Ovary (tissue), 10 donors: ENCODE measurements at places on chromosomes 3 and 15. TPM values are rescaled to one million over a fixed set of nuclear protein-coding genes. Genes with fewer than 3 reads are reported as not detected.

The KPNA4 gene
- 11.4 TPM for polyA plus RNA-seq

DNA sequence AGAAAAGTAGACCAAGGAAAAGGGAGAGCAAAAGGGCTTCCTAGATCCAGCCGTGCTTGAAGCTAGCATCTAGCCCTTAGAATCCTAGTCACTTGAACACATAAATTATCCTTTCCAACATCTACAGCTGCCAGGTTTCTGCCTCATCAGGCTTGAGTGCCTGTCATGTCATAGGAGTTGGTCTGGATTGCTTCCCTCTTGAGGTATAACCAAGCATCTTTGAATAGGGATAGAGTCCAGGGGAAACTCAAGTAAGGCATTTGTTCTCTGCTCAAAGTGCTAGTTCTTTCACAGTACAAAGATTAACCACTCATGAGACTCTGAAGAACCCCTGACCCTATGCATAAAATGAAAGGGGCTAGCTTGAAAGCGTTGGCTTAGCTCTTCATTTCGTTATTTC lies 72.3 kb downstream of the SLCO3A1 start:
- DNase-seq, result no peak

- no peak for DNase-seq
These were observed 8.9 kb downstream of the OXNAD1 start for GRCh38 chr3:16273867-16274266.

GRCh38 chr3:60046210-60046609 lies 996.4 kb upstream of the CFAP20DC start:
- no peak for DNase-seq

DNA sequence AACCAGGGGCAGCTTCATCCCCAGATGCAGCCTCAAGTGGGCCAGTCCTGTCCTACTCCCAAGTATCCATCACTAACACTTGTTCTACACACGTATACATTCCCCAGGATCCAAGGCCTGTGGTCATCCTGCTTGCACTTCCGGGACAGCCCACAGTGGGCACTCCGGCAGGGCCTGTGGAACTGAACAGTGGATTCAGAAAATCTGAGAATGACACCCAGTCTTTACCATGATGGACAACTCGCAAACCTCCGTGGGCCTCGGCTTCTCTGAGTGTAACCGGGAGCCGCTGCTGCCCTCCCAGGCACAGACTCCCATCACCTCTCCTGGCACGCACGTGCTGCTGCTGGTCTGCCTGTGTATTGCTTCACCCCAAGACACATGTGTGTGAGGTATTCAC lies 59.6 kb downstream of the ATP10A start:
- DNase-seq, result no peak

DNA sequence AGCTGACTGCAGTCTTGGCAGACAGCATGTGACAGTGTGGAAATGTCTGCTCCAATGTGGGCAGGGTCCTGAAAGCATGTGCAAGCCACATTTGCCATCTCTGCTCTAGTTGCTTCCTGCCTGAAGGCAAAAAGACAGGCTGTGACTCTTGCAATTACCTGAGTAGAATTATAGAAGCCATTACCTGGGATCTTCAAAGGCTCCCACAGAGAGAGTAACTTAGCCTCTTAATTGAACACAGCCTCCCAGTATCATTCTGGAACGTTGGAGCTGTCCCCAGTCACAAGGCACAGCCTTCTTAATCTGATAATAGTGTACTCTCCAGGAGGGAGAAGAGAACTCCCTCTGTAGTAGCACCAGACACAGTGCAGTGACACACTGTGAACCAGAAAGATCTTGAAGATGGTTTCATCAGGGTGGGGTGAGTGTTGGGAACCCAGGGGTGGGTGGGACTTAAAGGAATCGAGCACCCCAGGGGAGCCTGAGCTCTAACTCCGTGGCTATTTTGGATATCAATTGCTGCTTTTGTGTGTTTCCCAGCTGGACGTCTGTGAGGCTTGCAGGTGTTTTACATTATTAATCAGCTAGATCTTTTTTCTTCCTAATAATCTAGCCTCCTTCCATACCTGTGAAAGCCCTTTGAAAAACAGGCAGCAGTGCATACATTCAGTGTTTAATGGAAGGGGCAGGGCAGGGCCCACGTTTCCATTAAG lies 40.6 kb upstream of the GLCE start:
- DNase-seq, result no peak

DNA sequence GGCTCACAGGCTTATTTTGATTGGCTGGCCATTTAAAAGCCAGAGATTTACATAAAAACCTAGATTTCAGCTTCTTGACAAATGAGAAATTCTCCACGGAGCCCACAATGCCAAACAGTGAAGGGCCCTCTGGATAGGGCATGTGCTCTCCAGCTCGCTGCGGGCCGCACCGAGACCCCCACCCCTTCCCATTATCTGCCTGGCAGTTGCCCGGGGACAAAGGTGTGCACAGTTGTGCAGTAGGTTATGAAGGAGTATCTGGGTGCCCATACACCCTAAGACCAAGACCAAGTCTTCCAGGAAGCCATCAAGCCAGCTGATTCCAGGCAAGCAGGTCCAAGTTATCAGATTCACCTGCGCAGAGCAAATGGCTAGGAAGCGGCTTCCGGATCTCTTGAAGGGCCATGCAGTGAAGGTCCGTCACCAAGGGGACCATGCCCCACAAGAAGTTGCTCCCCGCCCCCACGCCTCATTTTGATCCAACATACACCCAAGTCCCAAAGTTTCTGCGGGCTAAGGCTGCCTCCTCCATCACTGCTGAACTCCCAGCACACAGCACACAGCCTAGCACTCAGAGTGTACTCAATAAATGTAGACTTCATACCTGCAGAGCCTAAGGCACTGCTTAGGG lies 1.3 kb downstream of the MRPS25 start:
- DNase-seq, result no peak

The PPP1R14D gene
- polyA plus RNA-seq, result not detected

DNA sequence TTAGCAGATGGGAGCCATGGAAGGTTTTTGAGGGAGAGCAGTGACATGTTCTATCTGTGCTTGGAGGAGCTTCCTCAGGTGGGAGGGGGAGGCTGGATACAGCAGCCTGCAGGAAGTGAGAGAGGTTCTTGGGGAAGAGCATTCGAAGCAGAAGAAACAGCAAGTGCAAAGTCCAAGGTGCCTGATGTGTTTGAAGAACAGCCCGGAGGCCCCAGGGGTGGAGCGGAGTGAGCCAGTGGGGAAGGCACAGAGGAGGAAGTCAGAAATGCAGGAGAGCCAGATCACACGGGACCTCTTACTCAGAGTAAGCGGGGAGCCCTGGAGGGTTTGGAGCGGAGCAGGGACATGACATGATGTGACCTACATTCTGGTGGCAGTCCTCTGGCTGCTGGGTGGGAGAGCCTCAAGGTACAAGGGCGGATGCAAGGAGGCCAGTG lies 10.8 kb downstream of the ITGA11 start:
- no peak for DNase-seq

DNA sequence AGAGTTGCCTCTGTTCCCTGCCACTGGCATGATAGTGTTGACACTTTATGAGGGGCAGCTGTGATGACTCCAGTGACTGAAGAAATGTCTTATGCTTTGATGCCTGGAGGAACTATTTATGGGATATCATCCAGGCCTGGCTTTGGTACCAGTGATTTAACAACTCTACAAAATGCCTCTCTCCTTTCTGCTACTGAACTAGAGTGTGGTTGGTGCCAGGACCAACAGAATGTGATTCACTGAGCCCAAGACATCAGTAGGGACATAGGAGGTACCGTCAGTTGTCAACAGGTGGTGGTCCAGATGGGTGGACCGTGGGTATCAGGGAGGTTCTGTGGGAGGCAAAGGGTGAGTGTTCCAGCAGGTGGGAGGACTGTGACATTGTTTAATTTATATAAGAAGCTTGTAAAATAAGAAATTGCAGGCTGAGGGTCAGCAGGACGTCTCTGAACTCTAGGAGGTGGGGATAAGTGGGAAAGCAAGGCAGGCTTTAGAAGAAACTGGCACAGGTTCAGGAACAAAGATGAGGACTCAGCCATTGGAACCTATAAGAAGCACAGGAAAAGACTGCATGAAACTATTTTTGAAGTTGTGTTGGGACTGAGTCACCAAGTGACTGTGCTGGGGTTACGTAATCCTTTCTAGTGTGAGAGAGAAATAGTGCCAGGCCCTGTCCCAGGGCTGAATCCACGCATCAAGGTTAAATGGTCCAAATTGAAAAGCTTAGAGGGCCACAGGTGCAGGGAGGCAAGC lies 28.5 kb upstream of the SLC7A14 start:
- no peak for DNase-seq

DNA sequence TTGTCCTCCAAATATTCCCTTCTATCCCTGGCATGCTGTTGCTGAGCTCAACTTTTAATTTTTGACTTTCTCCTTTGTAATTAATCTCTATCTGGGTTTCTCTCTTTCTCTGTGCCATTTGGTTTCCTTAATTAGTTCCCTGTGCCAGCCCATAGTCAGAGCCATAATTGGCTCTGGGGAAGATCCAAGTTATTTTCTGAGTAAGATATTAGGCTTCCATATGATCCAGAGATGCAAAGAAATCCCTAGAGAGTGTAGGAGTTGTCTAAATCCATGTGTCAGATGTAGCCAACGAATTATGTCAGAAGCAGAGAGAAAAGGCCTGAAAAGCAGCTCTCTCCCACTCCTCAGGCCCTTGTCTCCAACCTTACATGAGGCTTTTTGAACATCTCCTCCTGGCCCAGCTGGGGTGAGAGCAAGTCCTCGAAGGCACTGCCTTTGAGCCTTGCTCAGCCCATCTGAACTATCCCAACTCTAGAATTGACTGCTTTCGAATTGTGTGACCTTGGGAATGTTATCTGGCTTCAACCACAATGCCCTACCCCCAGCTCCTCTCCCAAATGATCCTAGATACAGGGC lies 46.4 kb downstream of the MOBP start:
- DNase-seq, result no peak

DNA sequence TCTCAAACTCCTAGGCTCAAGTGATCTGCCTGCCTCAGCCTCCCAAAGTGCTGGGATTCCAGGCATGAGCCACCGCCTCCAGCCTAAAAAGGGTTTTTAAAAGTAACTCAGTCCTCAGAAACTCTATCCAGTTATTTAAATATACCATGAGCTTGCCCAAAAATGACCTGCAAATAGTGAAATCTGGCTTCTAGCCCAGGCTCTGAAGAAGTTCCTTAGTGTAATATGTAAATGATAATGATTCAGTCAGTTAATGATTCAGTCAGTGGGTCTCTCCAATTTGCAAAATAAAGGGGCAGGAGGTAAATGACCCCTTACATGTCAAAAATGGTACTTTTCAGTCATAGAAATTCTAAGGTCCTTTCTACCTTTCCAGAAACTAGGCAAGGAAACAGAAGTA lies 28.8 kb downstream of the LRRC2 start:
- DNase-seq, result no peak

DNA sequence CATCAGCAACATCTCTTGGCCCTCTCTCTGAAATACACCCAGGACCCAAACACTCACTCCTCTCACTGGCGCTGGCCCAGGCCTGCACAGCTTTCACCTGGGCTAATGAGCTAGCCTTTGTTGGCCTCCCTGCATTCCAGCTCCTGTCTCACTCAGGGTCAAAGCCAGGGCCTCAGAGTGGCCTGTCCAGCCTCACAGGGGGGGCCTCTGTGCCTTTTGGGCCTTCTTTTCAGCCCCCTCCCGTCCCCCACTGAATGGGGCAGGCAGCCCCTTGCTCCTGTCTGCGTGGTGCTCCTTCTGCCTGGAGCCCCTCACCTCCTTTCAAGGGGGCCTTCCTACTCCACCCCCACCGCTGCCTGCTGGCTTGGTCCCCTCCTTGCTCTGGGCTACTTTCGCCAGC lies 59.0 kb upstream of the PRR23E start:
- no peak for DNase-seq

DNA sequence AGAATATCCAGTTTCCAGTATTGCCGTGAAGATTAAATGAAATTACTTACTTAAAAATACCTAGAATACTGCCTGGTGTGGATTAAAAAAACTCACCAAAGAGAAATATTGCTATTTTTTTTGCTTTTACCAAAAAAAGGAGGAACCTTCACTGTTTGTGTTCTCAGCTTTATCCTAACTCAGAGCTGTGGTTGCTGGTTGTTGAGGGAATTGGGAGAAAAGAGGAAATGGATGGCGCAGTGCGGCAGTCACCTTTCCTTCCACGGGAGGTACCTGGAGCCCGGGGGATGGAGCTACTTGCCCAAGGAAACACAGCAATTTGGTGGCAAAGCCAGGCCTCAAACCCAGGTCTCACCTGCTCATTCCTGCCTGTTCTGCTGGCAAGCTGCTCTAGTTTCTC lies 270.3 kb downstream of the RPLP1 start:
- DNase-seq, result no peak

DNA sequence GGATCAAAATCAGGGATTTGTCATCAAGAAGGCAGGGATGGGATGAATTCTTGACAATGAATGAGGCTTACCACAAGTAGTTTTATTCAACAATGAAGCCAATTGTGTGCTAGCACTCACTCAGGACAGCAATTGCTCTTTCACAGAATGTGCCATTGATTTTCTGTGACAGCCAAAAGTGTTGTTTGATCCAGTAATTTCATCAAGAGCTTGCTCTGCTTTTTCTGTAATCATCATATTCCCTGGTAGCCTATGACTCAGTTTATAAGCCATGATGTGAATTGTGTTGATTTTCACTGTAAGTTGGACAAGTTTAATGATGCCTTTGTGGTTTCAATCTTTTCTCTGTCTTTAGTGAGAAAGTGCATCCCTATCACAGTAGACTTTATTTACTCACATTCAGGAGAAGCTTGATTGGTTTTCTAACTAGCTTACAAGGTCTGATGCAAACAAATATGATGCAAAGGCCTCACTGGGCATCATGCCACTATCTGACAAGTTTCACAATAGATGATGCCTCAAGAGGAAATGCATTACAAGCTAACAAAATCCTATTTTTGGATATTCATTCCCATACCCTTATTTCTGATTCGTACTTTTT lies 13.6 kb upstream of the CSRNP1 start:
- no peak for DNase-seq
